ENCODE measurements at places on chromosomes 12 and 14. TPM values are rescaled to one million over a fixed set of nuclear protein-coding genes. Genes with fewer than 3 reads are reported as not detected.

GRCh38 chr14:67622675-67623074 lies 3.0 kb downstream of the ARG2 start:
- no peak for ATAC-seq

Gene LEMD3
- 14.1 TPM for total RNA-seq

GRCh38 chr12:118467641-118468305 lies 91.4 kb downstream of the SUDS3 start:
- ATAC-seq, result no peak

Gene OR4Q3
- not detected for total RNA-seq

GRCh38 chr14:68632054-68632895 lies 160.6 kb downstream of the ZFP36L1 start:
- ATAC-seq, result no peak

DNA sequence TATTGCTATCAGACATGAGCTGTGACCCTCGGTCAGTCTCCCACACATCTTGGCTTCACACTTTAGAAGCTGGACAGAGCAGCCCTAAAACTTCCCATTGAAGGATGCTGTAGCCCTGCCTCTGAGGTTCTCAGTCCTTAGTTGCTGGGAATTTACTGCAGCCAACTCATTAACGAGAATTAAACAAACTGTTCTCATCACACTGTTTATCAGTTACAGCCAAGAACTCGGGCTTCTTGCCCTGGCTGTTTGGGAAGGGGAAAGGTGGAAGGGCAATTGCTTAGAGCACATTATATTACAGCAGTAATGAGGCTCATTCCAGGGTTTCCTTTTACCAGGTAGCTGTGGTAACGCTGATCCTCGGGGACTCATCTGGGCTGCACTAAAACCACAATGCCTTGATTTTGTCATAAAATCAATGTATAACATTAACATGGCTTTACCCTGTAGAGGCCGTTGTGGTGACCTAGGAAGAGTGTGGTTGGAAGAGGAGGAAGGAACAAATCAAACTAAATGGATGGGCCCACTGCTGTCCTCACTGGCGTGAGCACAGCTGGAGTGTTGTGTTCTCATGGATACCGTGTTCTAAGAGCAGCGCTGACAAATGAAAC lies 87.1 kb downstream of the GPR135 start:
- ATAC-seq, result no peak

Gene PKP2
- total RNA-seq, result 13.7 TPM

DNA sequence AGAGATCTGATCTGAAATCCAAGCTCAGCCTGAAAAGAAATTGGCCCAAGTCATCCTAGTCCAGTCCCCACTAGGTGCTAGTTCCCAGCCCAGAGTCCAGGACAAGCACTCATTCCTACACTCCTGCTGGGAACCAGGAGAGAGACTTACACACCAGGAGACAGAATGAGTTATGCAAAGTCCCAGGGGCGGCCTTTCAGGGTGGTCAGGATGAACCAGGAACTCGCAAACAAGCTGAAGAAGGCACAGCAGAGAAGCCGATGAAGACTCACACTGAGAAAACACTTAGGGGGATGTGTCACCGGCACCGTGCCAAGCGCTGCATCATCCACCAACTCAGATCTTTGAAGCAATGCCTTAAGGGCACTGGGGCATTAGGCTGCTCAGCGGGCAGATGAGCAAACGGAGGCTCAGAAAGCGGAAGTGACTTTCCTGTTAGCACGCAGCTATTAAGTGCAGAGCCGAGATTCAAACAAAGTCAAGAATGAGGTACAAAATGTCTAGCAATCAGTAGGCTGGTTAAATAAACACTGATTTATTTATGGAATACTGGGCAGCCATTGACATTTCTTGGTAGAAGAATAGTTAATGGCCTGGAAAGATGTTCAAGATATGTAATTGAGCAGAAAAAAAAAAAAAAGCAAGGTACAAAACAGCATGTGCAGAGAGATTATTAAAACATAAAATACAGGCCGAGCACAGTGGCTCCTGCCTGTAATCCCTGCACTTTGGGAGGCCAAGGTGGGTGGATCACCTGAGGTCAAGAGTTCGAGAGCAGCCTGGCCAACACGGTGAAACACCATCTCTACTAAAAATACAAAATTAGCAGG lies 78.7 kb downstream of the LRRC74A start:
- ATAC-seq, result peak; percentile 77

DNA sequence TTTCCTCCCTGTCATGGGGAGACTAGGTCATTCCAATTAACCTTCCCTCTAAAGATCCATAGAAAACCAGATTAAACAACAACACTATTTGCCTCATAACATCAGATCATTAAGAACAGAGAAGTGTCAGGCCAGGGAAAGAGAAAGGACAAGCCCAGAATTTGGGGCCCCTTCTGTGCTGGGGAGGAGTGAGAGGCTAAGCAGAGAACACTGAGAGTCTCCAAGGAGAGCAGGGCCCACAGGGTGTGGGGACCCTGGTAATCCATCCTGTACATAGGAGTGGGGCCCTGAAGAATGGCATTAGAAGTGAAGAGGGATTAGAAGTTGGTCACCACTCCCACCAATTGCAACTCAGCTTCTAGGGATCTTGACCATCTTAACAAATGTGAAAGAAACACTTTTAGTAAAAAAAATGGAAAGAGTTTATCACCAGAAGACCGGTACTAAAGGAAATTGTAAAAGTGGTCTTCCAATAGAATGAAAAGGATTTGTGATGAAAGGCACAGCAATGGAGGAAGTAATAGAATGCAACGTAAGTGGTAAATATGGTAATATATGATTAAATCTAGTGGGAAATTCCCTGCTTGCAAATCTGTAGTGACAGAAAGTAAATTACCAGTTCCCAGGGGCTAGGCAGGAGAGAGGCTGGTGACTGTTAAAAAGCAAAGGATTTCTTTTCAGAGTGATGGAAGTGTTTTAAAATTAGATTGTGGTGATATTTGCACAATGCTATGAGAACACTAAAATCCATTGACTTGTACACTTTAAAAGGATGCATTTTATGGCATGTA lies 14.0 kb upstream of the TMTC1 start:
- ATAC-seq, result no peak

Gene YARS2
- 13.5 TPM for total RNA-seq
